ENCODE measurements at places on chromosomes 16 and 17. TPM values are rescaled to one million over a fixed set of nuclear protein-coding genes. Genes with fewer than 3 reads are reported as not detected.

GRCh38 chr17:27384261-27384701 lies 72.0 kb upstream of the KSR1 start:
- H3K27me3 ChIP-seq, result no peaks in the 10 kb centered on the region
- H3K4me1 ChIP-seq, result no peaks in the 10 kb centered on the region
- H3K4me3 ChIP-seq, result no peak overlapping the region

KRTAP9-3 gene
- polyA plus RNA-seq, result not detected

CDK12 gene
- polyA plus RNA-seq, result 9.3 TPM

GRCh38 chr16:17724242-17724898 lies 253.6 kb upstream of the XYLT1 start:
- no peak for DNase-seq
- no peak overlapping the region for H3K27ac ChIP-seq
- no peaks in the 10 kb centered on the region for H3K4me1 ChIP-seq
- H3K36me3 ChIP-seq, result no peaks in the 10 kb centered on the region
- H3K4me3 ChIP-seq, result no peak overlapping the region

DNA sequence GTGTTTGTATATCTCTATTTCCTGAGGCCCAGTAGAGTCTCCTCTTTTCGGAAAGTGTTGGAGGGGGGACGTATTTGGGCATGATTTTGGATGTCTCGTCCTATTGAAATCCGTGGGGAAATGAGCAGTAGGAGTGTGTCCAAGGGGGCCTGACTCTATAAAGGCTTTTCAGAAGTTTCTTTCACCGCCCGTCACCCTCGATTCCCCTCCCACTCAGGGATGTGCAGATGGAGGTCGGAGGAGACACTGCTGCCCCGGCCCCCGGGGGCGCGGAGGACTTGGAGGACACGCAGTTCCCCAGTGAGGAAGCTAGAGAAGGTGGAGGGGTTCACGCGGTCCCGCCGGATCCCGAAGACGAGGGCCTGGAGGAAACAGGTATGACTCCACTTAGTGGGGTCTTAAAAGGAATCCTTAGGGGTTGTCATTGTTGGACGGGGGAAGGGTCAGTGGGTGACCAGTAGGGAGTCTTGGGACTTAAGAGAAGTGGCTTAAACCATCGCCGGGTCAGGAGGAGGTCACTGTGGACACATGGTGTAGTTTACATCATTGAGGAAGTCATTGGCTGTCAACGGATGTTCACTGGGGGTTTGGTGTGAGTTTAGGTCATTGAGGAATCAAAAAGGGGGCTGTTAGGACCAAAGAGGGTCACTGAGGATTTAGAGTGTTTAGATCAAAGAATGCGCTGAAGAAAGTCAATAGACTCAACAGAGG lies 424 bp downstream of the MON1B start:
- H3K36me3 ChIP-seq, result no peaks in the 10 kb centered on the region
- peaks cover 3% of the 10 kb centered on the region for H3K4me1 ChIP-seq
- H3K27ac ChIP-seq, result peak overlapping the region; percentile 96
- H3K4me3 ChIP-seq, result peak overlapping the region; percentile 58

- H3K36me3 ChIP-seq, result no peaks in the 10 kb centered on the region
- peaks cover 5% of the 10 kb centered on the region for H3K4me1 ChIP-seq
- DNase-seq, result no peak
- H3K27ac ChIP-seq, result no peak overlapping the region
- H3K4me3 ChIP-seq, result no peak overlapping the region
Observed at GRCh38 chr17:27896701-27897100, 3.5 kb upstream of the LYRM9 start.

- H3K27me3 ChIP-seq, result no peaks in the 10 kb centered on the region
- H3K36me3 ChIP-seq, result no peaks in the 10 kb centered on the region
- no peak for DNase-seq
- H3K4me1 ChIP-seq, result no peaks in the 10 kb centered on the region
Observed at GRCh38 chr17:20154286-20155000, 145.3 kb downstream of the SPECC1 start.

ST6GALNAC1 gene
- 1.5 TPM for polyA plus RNA-seq

GRCh38 chr16:11234884-11235702 lies 20.9 kb downstream of the SOCS1 start:
- H3K4me1 ChIP-seq, result peaks cover 3% of the 10 kb centered on the region
- H3K27me3 ChIP-seq, result no peaks in the 10 kb centered on the region
- H3K4me3 ChIP-seq, result no peak overlapping the region
- H3K36me3 ChIP-seq, result no peaks in the 10 kb centered on the region

- DNase-seq, result no peak
- peaks cover 9% of the 10 kb centered on the region for H3K4me1 ChIP-seq
- no peaks in the 10 kb centered on the region for H3K36me3 ChIP-seq
- no peaks in the 10 kb centered on the region for H3K27me3 ChIP-seq
Observed at GRCh38 chr16:47470810-47471209, 9.7 kb downstream of the PHKB start.

C16orf92 gene
- not detected for polyA plus RNA-seq

DNA sequence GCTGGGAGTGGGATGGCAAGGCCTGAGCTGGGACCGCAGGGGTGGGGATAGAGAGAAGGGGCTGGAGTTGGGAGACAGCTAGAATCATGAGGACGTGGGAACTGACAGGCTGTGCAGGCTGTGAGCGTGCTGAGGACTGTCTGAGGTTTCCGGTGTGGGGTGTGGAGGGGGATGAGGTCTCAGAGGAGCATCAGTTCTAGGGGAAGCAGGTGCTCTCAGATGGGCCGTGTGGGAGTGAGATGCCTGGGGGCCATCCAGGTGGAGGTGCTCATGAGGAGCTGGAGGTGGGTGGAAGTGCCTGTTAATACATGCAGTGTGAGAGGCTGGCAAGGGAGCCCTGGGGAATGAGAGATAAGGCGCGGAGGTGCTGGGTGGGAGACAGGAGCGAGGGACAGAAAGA lies 27.2 kb downstream of the HASPIN start:
- H3K27ac ChIP-seq, result no peak overlapping the region
- H3K4me3 ChIP-seq, result no peak overlapping the region
- H3K27me3 ChIP-seq, result no peaks in the 10 kb centered on the region
- H3K4me1 ChIP-seq, result no peaks in the 10 kb centered on the region

KRT33A gene
- polyA plus RNA-seq, result not detected

- no peak overlapping the region for H3K4me3 ChIP-seq
- H3K4me1 ChIP-seq, result no peaks in the 10 kb centered on the region
- H3K36me3 ChIP-seq, result no peaks in the 10 kb centered on the region
- DNase-seq, result no peak
- no peaks in the 10 kb centered on the region for H3K27me3 ChIP-seq
- no peak overlapping the region for H3K27ac ChIP-seq
Observed at GRCh38 chr17:73495641-73496040, 148.6 kb downstream of the SDK2 start.

GRCh38 chr16:78177987-78178386 lies 78.5 kb downstream of the WWOX start:
- H3K4me1 ChIP-seq, result no peaks in the 10 kb centered on the region
- H3K4me3 ChIP-seq, result no peak overlapping the region
- no peak overlapping the region for H3K27ac ChIP-seq
- no peaks in the 10 kb centered on the region for H3K36me3 ChIP-seq
- no peak for DNase-seq

DNA sequence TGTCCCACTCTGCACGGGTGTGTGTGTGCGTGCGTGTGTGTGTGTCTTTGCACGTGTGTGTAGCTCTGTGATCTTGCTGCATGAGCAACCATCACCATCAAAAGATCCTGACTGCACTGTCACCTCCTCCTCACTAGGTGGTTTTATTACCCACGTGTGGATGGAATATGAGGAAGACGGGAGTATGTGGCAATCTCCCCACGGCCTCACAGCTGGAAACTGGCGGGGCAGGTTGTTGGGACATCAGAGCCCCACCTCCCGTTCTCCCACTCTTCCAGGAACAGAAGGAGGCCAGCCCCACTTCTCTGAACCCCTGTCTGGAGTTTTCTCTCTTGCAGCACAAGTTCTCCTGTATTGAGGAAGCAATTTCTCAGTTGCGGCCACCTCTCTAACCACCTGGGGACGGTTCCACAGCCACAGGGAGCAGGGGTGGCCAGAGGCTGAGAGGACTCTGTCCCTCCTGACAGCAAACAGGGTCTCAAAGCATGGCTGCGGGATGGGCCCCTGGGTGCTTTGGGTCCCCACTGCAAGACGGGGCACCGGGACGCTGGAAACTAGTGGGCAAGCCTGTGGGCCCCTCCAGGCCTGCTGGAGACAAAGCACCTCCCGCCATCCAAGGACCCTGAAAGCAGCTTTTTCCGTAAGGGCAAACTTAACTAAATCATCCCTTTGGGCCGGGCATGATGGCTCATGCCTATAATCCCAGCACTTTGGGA lies 27.9 kb upstream of the ATP2C2 start:
- no peak overlapping the region for H3K27ac ChIP-seq
- no peaks in the 10 kb centered on the region for H3K27me3 ChIP-seq
- no peak for DNase-seq
- H3K4me1 ChIP-seq, result no peaks in the 10 kb centered on the region
- H3K4me3 ChIP-seq, result no peak overlapping the region

NAGS gene
- polyA plus RNA-seq, result 0.38 TPM

CCL22 gene
- polyA plus RNA-seq, result not detected

GRCh38 chr16:11402745-11403533 lies 57.7 kb downstream of the RMI2 start:
- H3K27ac ChIP-seq, result no peak overlapping the region
- H3K4me3 ChIP-seq, result no peak overlapping the region
- DNase-seq, result no peak
- no peaks in the 10 kb centered on the region for H3K27me3 ChIP-seq
- no peaks in the 10 kb centered on the region for H3K36me3 ChIP-seq
- peaks cover 9% of the 10 kb centered on the region for H3K4me1 ChIP-seq

DNA sequence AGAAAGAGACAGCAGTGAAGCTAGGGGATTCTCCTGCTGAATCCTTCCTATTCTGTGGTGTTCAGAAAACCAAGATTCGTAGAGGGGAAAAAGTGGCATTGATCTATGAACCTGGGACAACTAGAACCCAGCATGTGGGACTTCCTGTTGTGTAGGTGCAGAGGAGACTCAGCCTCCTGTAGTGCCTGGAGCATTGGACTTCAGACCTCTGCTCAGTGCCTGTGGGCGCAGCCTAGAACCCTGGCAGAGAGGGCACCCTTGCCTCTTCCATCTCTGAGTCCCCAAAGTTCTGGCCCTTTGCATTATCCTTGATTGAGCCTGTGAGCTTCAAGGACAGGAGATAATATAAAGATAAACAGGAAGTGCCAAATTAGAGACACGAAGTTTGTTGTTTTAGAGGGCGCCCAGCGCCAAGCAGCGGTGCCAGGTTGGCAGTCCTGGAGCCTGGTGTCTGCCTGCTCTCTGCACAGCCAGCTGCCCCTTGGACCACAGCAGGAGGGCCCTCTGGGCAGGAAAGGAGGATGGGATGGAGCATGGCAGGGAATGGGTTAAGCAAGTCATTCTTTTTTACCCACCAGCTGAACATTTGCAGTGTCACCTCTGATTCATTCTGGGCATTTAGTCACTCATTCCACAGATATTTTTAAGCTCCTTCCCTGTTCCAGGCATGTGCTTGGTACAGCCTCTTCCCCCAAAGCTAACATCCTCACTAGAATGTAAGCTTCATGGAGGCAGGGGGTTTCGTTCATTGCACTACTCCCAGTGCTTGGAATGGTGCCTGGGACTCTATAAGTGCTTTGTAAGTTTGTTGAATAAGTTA lies 11.9 kb upstream of the SP6 start:
- H3K27ac ChIP-seq, result no peak overlapping the region
- H3K36me3 ChIP-seq, result no peaks in the 10 kb centered on the region
- no peak overlapping the region for H3K4me3 ChIP-seq
- no peaks in the 10 kb centered on the region for H3K4me1 ChIP-seq

- no peak overlapping the region for H3K4me3 ChIP-seq
- DNase-seq, result no peak
- H3K36me3 ChIP-seq, result no peaks in the 10 kb centered on the region
- H3K27ac ChIP-seq, result no peak overlapping the region
Observed at GRCh38 chr16:71590584-71590983, 13.7 kb upstream of the TAT start.

DNA sequence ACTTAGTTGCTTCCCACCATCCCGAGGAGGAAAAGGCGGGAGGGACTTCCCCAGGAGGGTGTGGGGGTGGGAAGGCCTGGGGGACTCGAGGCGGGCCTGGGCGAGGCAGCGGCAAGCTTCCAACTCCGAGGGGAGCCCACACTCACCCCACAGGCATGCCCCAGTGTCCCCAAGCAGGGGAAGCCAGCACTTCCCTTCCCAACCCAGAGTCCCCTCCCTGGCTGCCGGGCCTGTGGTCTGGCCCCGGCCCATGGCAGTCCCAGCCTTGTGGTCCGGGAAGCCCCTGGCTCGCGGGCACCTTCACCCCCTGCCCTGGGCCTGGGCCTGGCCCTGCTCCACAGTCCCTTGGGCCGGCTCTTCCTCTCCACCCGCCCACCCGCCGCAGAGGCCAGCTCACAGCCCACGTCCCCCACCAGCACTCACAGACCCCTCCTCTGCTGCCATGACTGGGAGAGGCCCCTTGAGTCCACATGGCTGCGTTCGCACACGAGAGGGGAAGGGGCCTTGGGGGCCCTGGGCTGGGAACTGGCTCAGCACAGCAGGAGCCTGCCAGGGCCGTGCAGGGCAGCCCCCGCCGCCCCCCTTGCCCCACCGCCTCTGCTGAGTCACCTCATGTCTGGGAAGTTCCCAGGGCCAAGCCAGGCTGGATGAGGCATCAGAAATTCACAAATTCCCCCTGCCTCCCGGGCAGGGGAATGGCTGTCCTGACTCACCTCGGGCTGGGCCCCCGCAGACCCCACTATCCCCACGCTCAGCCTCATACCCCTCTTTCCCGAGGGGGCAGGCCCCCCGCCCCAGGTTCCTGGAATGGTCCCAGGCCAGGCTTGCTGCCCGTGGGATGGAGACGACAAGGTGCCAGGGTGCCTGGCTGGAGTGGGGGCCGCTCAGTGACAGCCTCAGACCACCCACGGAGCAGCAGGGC lies 27.8 kb downstream of the BAHCC1 start:
- peak; percentile 69 for DNase-seq
- no peak overlapping the region for H3K4me3 ChIP-seq
- H3K27ac ChIP-seq, result peak overlapping the region; percentile 76
- no peaks in the 10 kb centered on the region for H3K36me3 ChIP-seq

CRYBA1 gene
- not detected for polyA plus RNA-seq

GRCh38 chr16:57870753-57871454 lies 68.6 kb upstream of the KIFC3 start:
- H3K4me3 ChIP-seq, result no peak overlapping the region
- H3K36me3 ChIP-seq, result no peaks in the 10 kb centered on the region
- H3K27me3 ChIP-seq, result no peaks in the 10 kb centered on the region
- H3K27ac ChIP-seq, result no peak overlapping the region
- no peak for DNase-seq

KCNJ12 gene
- 0.15 TPM for polyA plus RNA-seq

DNA sequence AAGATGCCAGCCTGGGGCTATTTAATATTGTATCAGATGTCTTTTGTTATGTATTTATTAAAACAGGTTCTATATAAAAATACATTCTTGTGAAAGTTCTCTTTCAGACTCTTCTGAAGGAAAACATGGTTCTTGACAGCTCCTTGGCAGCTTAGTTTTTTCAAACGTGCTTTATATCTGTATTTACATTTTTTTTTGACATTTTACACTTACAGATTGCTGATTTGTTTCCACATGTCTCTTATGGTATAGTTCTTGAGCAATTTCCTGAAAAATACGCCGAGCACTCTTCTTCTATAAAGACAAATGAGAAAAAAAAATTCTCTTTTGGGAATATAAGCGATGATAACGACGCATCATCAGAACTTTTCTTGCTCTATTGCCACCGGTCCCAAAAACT lies 9.5 kb downstream of the IGSF6 start:
- no peaks in the 10 kb centered on the region for H3K27me3 ChIP-seq
- DNase-seq, result no peak
- no peaks in the 10 kb centered on the region for H3K36me3 ChIP-seq

GRCh38 chr17:69949496-69949895 lies 125.5 kb upstream of the KCNJ16 start:
- no peak overlapping the region for H3K27ac ChIP-seq
- H3K4me3 ChIP-seq, result no peak overlapping the region
- DNase-seq, result no peak
- H3K27me3 ChIP-seq, result no peaks in the 10 kb centered on the region

GRCh38 chr17:19702217-19702641 lies 14.2 kb downstream of the SLC47A2 start:
- H3K27ac ChIP-seq, result no peak overlapping the region
- DNase-seq, result no peak
